ENCODE measurements at places on chromosomes 13 and 19.

DNA sequence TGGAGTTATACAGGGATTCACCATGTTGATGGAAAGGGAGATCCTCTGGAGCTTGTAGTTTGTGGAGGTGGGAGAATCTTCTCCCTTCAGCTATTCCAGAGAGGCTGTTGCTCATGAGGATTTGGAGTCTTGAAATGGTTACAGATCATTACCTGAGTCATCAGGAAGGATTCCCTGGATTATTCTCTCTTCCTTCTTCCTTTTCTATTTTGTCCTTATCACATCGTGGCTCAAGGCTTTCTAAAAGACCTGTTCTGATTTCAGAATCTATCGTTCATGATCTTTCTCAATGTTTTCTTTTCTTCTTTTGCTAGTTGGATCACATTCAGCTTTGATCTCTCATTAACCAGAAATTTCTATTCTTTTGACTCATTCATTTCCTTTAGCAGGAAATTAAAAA, 196.0 kb downstream of the KLF5 start:
- DNase-seq, result no peak

- no peak for DNase-seq
Observed at GRCh38 chr19:6521718-6522646, 8.8 kb upstream of the TNFSF9 start.

- peak; percentile 36 for DNase-seq
Observed at GRCh38 chr13:110713981-110714796, 689 bp downstream of the ING1 start.

DNA sequence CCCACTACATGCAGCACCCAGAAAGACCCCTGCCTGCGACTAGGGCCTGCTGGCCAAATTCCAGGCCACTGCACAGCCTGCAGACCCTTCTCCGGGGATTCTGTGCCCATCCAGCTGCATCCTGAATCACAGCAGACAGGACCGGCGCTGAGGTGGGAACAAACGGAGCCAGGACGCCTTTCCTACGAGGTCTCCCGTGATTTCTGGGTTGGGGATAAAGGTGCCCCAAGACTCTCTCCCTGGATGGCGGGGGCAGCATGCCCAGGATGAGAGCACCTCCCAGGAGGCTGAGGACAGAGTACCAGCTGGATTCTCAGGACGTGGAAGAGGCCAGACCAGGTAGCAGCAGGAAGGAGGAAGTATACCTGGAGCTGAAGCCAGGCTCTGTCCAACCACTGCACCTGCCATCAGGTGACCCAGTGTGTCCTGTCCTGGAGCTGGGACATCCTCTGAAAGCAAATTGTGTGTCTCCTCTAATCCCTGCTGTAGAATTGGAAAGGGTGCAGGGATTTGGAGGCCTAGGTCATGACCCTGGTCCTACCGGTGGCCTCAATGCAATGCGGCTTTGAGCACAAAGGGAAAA, 3.4 kb upstream of the FUT5 start:
- DNase-seq, result no peak

- no peak for DNase-seq
Observed at GRCh38 chr19:35031072-35031881, 1.0 kb downstream of the SCN1B start.
